NCI-H1417 (cell line): ENCODE measurements at places on chromosomes 5 and 9.
A peak's percentile ranks its signal among the peaks of the same experiment; 100 is the strongest.

DNA sequence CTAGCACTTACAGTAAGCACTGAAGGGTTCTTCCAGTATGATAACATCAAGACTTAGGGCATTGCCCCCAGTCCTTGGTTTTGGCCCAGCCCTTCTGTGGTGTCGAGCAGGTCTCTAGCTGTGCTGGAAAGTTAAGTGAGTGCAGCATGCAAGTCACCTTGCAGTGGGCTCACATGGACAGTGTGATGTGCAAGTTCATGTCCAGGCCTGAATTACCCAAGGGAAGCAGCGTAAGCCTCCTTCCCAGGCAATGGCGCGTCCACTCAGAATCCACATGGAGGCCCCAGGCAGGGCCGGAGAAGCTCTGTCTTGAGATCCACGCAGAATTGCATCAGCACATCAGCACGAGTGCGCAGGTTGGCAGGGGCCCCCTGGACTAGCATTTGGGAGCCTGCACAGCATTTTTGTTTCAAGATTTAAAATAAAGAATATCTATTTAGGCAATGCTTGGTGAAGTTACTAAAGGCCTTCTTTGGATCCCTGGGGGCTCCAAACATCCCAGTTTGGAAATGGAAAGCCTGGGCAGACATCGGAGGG lies 108.4 kb upstream of the ALDH1B1 start:
- DNase-seq: no peak

DNA sequence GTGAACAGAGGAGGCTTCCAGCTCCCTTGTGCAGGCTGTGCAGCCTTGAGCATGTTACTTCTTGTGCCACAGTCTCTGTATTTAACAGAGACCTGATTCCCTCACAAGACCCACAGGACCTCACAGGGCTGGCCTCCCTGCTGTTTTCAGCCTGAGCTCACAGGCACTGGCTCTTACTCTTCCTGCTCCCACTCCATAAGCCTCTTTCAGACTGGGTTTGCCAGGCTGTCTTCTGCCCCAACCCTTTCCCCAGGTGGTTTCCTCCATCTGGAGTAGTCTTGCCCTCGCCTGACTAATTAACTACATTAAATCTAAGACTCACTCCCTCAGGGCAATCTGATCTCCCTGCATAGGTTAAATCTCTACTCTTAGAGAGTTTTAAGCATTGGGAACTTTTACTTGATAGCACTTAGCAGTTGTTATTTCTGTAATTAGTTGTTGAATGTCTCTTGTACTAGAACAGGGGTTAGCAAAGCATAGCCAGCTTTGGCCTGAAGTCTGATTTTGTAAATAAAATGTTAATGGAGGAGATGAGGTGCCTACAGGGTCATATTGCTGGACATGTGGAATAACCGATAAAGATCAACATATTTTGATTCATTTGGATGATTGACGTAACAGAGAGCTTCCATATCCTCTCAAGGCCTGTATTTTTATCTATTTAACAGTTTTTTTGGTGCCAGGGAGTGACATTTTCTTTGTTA lies 28.6 kb upstream of the SPATA31E1 start:
- no peak for DNase-seq

DNA sequence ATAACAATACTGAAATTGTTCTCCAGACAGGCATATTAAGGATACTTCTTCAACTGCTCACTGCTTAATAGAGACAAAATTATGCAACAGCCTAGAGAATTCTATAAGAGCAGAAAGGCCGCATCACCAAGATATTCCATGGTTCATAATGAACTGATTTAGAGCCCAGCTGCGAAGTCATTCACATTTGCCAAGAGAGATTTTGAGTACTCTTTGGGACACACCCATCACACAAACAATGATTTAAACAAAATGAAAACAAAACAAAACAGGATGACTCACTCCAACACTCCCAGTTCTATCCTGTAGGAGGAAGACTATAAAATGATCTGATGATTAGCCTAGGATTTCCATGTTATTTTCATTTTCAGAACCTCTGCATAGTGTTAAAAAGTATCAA lies 145.7 kb upstream of the GNA14 start:
- DNase-seq: no peak

GRCh38 chr9:99173570-99174504 lies 47.9 kb downstream of the ALG2 start:
- no peak for DNase-seq

GRCh38 chr5:127056896-127057295 lies 16.4 kb downstream of the C5orf63 start:
- no peak for DNase-seq

- DNase-seq: no peak
These were observed 90.2 kb upstream of the SLC24A2 start for GRCh38 chr9:19879062-19879461.

DNA sequence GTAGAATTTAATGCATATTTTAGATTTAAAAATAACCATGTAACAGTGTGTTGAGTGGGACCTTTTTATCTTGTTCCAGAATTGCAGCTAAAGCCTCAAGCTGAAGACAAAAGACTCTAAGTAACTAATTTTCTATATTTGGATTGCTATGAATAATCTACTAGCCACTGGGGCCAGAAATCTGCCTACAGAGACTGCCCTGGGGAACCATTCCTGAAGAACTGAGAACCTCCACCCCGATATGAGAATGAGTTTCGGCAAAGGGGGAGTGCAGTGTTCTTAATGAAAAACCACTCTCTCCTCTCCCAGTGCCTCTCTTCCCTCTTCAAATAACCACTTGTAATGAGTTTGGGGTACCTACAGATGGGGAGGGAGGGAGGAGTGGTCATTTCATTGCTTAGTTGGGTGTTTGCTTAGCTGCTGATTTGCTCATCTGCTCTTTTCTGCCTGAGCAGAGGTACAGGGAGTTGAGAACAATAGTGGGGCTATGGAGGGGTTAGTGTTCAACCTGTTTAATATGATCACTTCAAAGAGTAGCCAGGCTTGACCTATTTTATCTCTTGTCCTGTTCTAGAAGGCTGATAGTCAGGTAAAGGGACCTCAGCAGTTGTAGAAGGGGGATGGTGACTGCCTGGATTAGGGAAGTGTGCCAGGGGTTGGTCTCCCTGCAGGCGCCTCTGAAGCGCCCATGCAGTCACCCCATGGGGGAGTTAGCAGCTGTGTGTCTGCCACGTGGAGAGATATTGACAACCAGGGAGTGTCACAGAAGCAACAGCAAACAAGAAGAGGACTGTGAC lies 47.7 kb downstream of the ATG10 start:
- DNase-seq: peak; percentile 6
